ENCODE measurements at places on chromosomes 3 and 15.

DNA sequence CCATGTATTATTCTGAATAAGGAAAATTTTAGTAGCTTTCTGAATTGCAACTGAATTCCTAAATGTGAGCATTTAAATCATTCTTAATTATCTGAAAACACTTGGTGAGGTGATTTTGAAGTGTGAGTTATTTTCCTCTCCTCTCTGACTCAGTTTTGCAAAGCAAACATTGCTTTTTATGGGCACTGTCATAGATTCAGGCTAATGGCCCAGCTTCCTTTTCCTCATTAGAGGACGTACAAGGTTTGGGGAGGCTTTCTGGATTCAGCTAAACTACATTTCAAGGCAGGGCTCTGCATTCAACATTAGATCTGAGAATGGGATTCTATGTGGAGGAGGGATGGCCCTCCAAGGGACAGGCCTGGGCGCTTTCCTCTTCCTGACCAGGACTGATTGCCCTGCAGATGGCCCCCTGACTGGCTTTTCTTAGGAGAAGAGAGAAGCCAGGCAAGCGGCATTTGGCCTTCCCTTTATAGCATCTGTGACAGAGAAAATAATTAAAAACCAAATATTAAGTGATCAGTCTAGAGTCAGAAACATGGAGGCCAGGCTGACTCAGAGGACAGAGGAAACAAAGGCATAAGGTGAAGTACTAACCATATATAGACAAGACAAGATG lies 53.0 kb upstream of the STXBP5L start:
- no peak for DNase-seq

DNA sequence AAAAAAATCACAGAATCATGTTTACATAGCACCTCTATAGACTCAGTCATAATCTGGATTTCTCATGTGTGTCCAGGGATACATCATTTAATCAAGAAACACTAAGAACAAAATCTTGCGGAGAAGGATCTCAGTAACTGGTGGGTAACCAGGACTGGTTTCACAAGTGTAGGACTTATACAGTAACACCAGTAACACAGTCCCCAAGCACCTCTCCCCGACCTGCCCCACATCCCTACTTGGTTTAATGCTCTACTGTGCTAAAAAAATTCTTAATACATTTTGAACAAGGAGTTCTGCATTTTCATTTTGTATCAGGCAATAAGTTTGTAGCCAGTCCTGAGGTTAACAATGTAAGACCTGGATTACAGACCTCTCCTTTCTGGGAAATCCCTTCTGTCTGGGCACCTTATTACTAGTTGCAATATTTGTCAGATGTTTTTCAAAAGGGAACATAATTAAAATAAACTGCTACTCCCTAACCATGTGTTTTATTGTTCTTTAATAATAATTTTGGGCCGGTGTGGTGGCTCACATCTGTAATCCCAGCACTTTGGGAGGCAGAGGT lies 57.6 kb upstream of the BBX start:
- DNase-seq = no peak

DNA sequence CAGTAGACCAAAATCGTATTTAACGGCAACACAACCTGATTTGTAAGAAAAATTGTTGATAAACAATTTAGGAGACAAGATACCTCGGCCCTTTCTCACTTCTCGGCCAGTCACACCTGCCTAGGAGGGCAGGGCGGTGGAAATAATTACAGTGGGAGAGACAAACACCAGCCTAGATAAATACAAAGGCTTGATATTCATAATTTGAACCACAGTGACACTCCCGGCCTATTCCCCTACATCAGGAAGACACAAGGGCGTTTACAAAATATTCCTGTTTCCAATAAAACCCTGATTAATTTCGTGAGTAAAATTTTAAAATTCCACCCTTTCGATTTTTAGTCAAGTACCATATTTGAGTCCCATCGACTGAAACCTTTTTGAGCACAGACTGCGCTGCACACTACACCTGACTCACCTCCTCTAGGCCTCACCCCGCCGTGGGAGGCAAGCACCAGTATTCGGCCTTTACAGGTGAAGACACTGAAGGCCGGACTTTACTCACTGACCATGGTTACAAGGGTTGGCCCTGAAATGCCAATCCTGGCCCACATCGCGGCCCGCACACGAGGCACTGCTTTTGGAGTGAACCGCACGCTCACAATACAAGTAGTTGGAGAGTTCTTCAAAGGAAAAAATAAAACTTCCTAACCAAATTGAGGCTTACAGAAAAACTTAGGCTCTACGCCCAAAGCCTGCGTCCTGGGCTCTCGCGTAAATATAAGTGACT lies 794 bp downstream of the ARPP19 start:
- DNase-seq = no peak

DNA sequence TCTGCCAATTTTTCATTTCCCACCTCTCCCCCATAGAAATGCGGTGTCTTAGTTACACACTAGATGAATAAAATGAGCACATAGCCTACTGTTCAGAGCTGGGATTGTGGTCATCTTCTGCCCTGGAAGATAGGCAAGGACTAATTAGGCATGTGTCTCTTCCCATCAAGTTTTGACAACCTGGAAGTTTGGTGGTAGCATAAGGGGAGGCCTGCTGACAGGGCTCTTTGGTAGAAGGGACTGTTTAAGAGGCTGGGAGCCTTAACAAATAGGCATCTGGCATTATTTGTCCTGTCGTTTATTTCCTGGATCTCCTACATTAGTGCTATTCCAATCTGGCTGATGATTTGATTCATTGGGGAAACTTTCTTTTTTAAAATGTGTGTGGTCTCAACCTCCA lies 512.3 kb downstream of the ZNF385D start:
- no peak for DNase-seq

DNA sequence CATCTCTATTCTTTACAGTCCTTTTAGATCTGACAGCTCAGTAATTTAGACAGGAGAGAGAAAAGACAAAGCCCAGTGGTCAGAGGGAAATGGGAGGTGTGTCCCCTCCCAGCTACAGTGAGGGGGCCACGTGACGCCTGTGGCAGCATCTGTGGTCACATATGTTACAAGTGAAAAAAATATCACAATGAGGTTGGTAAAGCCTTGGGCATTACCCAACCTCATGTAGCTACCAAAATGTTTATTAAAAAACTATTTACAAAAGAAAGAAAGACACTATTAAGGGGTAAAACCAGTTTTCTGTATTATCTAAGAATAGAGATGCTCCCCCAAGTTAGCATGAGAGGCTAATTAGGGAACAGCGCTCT lies 42.9 kb upstream of the PLCL2 start:
- no peak for DNase-seq
